ENCODE measurements at places on chromosomes 6 and 20.
A peak's percentile ranks its signal among the peaks of the same experiment; 100 is the strongest.

DNA sequence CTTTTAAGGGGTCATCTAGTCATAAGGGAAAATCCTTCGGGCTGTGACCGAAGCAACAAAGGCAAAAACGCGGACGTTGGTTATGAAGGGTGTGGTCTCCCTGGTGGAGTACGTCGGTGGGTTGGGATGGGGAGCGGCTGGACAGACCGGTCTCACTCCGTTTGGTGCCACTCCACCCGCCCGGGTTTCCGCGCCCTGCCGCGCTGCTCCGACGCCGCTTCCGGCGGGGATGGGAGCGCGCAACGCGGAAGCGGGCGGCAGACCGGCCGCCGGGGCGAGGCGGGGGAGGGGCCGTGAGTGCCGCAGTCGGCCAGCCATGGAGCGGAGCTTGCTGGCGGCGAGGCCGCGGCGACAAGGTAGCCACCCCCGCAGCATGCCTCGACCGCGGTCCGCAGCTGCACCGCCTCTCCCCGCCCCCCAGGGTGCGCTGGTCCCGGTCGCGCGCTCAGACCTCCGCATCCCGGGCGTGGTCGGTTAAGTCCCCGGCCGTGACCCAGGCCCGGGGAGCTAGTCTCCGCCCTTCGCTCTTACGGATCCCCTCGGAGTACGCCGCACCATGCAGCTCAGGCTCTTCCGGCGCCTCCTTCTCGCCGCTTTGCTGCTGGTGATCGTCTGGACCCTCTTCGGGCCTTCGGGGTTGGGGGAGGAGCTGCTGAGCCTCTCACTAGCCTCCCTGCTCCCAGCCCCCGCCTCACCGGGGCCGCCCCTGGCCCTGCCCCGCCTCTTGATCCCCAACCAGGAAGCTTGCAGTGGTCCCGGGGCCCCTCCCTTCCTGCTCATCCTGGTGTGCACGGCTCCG is at the start of gene B3GALT4:
TSS of gene B3GALT4 (plus strand) at position 260 of the 799 bp plus-strand sequence. CDS start at position 557, 297 bp downstream.
- peak; percentile 86 for DNase-seq

- no peak for DNase-seq
Observed at GRCh38 chr6:25659633-25660368, 7.8 kb downstream of the SCGN start.

DNA sequence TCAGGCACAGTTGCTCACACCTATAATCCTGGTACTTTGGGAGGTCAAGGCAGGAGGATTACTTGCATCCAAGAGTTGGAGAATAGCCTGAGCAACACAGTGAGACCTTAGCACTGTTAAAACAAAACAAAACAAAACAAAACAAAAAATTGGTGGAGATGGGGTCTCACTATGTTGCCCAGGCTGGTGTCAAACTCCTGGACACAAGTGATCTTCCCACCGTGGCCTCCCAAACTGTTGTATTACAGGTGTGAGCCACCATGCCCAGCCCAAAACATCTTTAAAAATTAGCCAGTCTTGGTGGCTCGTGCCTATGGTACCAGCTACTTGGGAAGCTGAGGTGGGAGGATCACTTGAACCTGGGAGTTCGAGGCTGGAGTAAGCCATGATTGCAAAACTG is 120.2 kb downstream of the GMDS start:
- no peak for DNase-seq

- DNase-seq: no peak
Observed at GRCh38 chr6:83108378-83108777, 40.9 kb downstream of the DOP1A start.

DNA sequence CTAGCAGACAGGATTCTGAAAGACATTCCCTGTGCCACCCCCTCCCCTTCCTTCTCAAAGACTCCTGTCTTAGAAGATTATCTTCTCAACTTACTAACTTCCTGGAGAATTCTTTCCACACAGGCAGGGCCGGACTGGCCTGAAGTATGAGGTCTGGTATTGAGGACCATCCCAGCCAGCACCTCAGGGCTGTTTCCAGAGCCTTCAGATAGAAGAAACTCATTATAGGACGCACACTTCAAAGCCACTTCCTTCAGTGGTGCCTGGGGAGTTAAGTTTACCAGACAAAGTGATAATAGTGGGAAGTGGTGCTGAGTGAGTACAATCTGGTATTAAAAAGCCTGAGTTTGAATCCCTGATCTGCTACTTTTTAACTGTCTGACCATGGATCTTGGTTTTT is 15.6 kb downstream of the KCNS1 start:
- DNase-seq: no peak

DNA sequence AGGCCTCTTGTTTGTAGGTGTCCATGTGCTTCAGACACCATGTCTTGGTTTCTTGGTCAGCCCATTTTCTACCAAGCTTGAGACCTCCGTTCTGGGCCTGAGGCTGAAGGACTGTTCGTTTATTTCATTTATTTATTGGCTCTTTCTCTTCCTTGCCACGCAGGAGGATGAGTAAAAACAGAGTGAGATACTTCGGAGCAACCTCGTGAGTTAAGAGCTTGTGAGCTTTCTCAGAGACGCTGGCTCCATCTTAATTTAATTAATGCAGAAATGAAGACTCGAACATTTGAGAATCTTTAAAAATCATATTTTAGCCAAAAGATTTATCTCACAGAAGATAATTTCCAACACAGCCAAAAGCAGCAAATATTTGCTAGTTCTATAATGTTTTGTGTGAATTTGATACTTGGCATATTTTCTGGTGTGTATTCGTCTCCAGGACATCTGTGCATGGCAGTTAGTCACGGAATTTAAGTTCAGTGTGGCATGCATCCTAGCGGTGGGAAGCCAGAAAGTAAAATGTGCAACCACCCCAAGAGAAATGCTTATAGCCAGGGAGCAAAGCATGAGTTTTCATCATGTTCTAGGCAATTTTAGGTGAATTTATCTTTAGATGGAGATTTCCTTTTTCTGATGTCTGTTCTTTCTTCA is 76.0 kb downstream of the THBS2 start:
- DNase-seq: no peak

- no peak for DNase-seq
Observed at GRCh38 chr6:7787731-7788130, 61.8 kb downstream of the BMP6 start.

DNA sequence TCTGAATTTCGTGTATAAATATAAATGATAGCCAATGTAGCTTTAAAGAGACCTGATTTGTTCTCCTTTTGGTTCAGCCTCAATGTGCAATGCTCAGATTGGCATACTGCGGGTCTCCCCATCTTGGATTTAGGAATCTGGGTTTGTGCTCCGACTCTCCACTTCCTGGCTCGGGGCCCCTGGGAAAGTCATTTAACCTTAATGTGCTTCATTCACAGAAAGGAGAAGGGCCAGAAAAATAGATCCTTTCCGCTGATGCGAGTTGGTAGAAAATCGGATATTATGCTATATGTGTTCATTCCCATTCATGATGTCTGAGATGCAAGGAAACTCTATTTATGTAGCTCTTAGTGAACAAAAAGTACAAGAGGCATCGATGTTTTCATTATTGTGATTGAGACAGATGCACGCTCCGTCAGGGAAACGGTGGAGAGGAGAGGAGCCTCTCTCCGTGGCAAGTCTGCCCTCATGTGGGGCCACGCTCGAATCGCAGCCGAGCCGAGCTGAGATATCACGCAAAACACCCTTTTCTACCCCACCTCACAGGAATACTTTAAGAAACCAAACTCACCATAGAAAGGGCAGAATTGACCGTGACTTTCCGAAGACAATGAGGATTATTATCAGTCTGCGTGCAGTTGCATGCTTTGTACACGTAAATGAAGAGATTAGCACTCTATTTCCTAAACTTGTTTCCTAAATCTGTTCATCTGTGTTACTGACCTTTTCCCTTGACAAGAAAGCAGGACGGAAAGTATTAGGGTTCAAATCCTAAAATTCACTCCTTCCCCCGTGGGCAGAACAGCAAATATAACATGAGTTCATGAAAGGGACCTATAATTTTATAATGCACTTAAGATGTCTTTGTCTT is 136.6 kb downstream of the COL9A1 start:
- peak; percentile 68 for DNase-seq

DNA sequence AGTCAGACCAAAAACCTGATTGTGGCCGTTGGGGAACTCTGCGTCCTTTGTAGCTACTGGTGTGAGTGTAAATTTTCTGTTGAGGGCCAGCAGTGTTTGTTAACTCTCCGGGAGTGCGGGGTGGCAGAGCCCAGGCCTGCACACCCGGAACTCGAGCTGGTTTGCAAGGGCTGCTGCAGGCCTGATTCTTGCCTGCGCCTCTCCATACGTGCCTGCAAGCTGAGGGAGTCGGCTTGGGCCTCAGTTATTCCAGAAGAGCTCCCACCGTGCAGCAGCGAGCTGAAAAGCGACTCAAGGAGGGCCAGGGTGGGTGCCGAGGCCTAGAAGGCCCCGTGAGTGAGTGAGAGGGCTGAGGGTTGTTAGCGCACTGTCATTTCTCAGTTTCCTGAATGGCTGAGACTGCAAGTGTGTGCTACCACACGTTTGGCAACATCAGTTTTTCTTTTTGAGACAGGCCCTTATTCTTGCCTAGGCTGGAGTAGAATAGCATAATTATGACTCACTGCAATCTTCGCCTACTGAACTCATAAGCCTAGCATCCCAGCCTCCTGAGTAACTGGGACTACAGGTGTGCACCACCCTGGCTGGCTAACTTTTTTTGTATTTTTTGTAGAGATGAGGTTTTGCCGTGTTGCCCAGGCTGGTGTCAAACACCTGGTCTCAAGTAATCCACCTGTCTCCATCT is 33.9 kb upstream of the KIF13A start:
- DNase-seq: no peak

- no peak for DNase-seq
Observed at GRCh38 chr6:146878952-146879340, 280.2 kb downstream of the ADGB start.

- DNase-seq: no peak
Observed at GRCh38 chr6:1870932-1871331, 261.2 kb downstream of the FOXC1 start.

- DNase-seq: no peak
Observed at GRCh38 chr6:66555082-66555481, 848.1 kb upstream of the EYS start.

GRCh38 chr6:156949376-156949775 is 172.2 kb downstream of the ARID1B start:
- DNase-seq: no peak

- DNase-seq: no peak
Observed at GRCh38 chr6:121330516-121330915, 3.8 kb downstream of the TBC1D32 start.

DNA sequence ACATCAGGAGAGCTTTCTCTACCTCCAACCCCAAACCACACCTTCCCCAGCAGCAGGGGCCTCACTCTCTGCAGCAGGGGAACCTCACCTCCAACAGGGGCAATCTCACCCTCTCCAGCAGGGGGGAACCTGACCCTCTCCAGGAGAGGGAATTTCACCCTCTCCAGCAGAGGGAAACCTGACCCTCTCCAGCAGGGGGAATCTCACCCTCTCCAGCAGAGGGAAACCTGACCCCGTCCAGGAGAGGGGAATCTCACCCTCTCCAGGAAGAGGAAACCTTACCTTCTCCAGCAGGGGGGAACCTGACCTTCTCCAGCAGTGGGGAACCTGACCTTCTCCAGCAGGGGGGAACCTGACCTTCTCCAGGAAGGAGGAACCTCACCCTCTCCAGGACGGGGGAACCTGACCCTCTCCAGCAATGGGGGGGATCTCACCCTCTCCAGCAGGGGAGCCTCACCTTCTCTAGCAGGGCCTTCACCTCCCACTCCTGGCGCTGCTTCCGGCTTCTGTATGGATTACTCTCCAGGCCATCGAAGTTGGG is 3.1 kb downstream of the B3GALT4 start:
- no peak for DNase-seq

GRCh38 chr20:19320005-19320404 is 107.6 kb downstream of the SLC24A3 start:
- DNase-seq: no peak

DNA sequence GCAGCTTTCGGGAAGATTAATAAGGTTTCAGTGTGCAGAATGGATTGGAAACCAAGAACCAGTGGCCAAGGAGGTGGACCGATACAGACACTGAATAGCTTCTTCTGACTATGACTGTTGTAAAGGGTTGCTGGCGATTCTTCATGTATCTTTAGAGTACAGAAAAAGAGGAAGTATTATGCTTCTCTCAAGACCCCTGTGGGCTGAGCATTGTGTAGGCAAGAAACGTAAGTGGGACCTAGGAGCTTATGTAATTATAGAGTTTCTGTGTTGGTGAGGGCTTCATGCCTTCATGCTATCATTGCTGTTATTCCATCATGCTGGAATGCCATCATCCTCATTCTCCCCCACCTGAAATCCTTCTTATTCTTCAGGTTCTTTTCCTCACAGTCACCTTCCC is 105.4 kb upstream of the AKIRIN2 start:
- no peak for DNase-seq

- DNase-seq: no peak
Observed at GRCh38 chr6:150290429-150290828, 78.4 kb upstream of the IYD start.

DNA sequence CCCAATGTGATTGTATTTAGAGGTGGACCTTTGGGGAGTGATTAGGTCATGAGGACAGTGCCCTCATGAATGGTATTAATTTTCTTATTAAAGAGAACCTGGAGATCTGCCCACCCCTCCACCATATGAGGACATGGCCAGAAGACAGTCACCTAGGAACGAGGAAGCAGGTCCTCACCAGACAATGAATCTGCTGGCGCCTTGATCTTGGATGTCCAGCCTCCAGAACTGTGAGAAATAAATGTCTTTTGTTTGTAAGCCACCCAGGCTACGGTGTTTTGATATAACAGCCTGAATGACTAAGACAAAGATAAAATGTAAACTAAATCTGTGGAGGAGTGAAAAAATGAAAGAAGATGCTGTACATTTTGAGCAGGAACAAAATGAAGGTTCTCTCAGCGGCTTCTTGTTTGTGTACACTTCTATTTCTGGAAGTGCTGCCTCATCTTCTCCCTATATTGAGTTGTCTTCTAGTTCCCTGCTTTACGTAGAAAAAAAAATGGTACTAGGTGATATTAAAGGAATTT is 1.5 kb upstream of the IPCEF1 start:
- DNase-seq: no peak
